ENCODE measurements at places on chromosomes 11 and 22.

GRCh38 chr11:45176996-45177395 is 30.6 kb downstream of the PRDM11 start:
- DNase-seq = no peak

GRCh38 chr11:124656774-124657630 is 16.5 kb downstream of the SIAE start:
- DNase-seq = no peak

- no peak for DNase-seq
Observed at GRCh38 chr11:75731095-75731494, 13.5 kb downstream of the MOGAT2 start.

DNA sequence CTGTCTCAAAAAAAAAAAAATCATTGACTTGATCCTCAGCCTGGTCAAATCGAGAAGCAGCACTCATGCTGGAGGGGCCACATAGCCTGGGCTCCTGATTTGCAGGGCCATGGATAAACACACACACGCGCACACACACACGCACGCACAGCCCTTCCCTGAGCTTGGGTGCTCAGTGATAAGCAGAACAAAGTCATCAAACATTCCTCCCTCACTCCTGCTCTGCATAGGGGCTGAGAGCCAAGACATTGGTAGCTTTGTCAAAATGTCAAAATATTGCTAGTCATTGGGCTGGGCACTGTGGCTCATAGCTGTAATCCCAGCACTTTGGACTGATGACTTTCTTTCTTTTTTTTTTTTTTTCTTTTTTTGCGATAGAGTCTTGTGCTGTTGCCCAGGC is 34.0 kb upstream of the A4GALT start:
- DNase-seq = no peak

DNA sequence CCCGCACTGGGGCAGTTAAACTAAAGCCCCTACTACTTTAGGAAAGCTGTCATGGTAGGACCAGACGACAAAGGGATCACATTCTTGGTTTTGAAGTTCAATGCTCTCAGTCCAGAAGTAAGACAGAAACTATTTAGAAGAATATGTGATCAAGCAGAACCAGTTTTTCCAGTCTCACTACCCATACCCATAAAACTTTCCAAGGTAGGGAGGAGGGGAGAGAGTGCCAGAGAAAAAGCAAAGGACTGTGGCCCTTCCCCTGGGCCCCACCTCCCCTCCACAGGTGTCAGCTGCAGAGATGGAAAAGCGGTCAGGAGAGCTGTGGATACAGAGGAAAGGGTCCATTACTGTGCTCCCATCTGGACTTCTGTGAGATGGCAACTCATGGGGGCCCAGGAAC is 587.1 kb downstream of the SOX6 start:
- DNase-seq = no peak

DNA sequence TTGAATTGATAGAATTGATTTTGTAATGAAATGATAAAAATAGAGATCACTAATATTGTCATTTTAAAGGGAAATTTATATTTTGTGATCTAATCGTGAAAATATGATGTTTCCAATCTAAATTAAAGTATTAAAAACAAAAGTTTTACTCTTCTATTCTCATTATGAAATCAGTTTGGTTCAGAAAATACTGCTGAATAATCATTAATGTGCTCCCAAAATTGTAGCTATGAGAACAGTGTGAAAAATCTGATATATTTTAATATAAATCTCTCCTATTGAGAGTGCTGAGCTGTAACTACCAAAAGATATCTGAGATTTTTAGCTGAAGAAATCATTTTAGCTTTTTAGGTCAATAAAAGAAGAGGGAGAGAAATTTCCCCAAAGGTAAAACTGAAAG is 287.5 kb upstream of the ANO3 start:
- no peak for DNase-seq

DNA sequence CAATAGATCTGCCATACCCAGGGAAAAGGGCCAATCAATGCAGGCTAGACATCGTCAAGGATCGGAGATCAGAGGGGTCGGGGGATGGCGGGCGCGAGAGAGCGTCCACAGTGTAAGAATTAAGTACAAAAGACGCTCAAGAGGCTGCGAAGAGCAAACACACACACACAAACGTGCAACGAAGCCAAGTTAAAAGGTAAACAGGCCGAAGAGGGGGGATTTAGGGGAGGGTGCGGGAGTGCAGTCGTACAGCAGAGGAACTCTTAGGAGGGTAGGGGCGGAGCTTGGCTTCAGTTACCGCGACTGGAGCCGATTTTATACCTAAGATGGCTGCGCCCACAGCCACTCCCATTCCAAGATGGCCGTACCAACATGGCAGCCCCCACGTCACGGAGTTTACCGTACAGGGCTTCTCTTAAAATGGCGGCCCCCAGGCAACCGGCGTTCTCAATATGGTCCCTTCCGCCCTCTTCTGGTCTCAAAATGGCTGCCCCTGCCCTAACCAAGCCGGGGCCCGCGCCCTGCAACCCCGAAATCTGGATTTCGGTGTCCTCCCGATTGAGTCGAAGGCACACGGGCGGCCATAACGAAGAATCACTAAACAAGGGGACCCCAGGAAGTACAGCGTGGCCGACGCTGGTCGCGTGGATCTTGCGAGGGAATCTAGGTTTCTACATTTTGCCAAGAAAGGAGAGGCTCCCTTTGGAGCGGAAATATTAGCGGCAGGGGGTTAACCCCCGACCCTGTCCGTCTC is 1.9 kb downstream of the GNG3 start:
- DNase-seq = peak; percentile 95

- no peak for DNase-seq
Observed at GRCh38 chr11:96067160-96067559, 143.3 kb upstream of the MTMR2 start.

DNA sequence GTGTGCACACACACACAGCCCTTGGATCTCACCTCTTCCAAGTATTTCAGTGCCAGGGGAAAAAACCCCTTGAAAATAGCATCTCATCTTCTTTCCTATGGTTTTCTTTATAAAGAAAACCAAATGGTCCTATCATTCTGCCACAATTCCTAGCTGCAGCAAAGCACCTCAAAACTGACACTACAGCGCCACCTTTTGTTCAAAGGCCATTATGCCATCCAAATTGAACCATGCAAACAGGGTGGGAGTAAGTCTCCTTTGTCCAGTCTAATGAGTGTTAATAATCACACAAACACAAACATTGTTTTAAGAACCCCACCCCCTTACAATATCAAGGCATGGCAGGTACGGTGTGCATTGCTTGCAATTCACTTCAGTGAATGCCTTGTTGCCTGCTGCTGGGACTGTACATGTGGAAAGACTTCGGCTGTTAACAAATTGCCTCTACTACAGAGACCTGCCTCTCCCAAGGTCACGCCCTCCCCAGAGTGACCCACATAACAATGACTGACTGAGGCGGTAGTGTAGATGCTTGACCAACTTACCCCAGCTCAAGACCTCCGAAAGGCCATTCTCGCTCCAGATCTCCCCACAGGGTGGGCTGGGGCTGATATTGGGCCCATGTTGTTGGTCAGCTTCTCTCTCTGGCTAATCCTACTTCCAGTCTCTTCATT is 31.7 kb downstream of the FAM181B start:
- peak; percentile 35 for DNase-seq

- DNase-seq = no peak
Observed at GRCh38 chr22:37708580-37709444, 12.0 kb downstream of the TRIOBP start.

DNA sequence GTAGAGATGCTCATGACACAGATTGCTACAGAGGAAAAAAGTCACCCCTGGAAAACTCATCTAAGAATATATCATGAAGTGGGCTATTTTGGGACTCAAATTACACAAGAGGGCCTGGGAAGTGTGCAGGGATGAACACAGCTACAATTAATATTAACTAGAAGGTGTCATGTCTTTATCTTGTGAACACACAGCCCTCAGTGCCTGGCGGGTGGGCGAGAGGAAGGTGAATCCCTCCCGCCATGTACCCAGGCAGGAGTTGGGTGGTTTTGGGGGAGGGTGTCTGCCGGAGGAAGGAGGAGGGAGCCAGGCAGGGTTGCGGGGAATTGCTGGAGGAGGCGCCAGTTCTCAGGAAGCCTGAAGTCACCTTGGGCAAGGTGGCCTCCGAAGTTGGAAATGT is 5.1 kb upstream of the FAM83F start:
- DNase-seq = no peak

DNA sequence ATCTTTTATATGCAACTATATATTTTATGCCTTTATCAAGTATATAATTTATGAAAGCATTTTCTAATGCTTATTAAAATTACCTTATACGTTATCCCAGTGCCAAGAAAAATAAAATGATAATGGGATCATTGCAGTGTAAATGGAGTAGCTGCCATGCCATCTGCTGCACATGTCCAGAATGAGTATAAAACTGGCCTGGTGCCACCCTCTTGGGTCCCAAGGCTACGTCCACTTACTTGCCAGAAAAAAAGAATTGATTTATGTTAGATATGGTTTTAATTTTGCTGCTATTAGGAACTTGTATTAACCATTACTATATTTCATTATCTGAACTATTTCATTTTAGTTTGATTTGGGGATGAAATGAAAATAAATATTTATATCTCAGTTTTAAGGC is 1127.1 kb upstream of the CNTN5 start:
- DNase-seq = no peak

- no peak for DNase-seq
Observed at GRCh38 chr22:43377896-43378704, 33.7 kb upstream of the MPPED1 start.

- no peak for DNase-seq
Observed at GRCh38 chr11:66035653-66036333, 9.5 kb upstream of the CATSPER1 start.

DNA sequence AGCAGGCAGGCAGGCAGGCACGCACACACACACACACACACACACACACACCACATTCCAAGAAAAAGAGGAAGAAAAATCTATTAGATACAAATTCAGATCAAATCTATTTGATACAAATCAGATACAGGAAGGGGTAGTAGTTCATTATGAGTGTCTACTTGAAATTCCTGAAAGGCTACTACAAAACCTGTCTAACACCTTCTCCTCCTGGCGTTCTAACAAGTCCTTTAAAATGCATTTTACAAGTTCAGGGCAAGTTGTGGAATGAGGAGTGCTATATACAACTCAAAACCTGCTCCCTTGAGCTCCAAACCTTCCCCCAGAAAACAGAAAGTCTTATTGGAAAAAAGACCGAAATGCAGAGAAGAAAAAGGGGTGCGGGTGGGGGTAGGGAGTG is 476 bp downstream of the ARHGAP32 start:
- no peak for DNase-seq

DNA sequence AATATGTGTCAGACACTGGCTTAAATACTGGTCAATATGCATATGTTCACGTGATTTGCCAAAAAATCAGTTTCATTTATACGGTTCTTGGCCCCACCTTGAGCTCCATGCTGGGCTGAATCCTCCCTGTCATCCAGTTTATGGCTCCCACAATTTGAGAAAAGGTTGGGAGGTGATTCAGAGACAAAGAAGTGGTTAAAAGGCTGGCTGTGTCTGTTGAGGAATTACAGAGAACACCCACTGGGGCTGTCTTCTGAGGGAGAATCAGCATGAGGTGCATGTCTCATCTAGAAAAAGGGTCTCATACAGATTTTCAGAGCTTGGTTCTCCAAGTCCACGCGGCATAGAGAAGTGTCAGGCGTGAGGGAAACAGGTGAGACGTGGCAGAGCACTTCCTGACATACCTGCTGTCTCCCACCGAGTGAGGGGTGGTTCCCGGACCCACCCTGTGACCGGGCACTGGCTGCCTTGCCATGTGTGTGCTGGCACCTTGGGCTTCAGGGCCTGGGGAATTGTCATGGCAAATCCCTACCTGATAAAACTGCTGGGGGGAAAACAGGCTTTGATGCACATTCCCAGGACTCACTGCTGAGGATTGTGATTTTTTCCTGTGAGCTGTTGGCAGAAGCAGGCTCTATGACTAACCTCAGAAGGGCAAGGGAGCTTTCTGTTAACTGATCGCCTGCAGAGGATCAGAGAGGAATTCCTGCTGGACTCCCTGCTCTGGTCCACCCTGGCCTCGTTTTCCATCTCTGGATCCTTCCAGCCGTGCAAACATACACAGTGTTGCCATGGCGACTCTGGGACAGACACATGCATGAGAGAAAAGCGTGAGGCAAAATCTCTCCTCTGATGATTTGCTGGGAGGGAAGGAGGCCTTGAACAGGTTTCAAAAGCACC is 223.6 kb downstream of the ADAMTS15 start:
- DNase-seq = peak; percentile 13

Measured in ACHN (cell line).